ENCODE measurements at places on chromosomes 12 and 14.
A peak's percentile ranks its signal among the peaks of the same experiment; 100 is the strongest.

DNA sequence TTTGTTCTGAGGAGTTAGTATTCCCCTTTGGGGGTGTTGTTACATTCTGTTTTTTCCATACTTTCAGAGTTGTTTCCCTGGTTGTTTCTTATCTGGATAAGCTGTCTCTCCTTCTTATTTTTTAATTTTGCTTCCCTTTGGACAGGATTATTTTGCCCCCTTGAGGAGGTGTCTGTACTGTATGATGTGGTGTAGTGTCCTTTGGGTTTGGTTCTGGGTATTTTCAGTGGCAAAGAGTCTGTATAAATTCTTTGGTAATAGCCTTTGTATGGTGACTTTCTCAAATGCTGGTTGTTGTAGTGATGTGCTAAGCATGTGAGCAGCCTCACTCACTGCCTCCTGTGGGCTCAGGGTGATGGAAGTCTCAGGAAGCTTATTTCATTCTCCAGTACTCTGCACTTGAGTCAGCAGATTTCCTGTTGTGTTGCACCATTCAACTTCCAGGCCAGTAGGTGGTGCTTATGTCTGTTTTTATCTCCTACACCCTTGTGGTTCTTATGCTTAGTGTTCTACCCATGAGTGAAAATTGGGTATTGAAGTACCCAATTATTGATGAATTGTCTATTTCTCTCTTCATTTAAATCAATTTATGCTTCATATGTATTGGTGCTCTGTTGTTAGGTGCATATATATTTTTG lies 103.3 kb upstream of the PMCH start:
- DNase-seq = peak; percentile 36

DNA sequence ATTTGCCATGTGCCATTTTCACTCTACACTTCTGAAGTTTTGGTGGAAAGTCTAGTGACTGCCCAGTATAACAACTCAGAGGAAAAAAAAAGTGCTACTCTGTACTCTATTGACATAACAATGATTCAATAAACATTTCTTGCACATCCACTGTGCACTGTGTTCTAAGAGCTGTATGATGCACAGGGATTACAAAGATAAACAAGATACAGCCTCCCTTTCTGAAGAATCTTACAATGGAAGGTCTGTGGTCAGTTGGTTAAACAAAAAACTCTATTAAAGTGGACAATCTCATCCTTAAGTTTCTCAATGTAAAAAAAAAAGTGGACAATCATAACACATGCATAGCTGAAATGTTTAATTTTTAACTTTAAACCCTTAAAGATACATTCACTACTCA lies 105.7 kb upstream of the RASSF8 start:
- peak; percentile 57 for DNase-seq

- DNase-seq = no peak
These were observed 17.4 kb downstream of the LGALS3 start for GRCh38 chr14:55146425-55146824.

- DNase-seq = peak; percentile 69
These were observed 266.4 kb downstream of the NAV3 start for GRCh38 chr12:78096909-78097597.
